ENCODE measurements at places on chromosomes 7 and 10.

- no peak for DNase-seq
These were observed 390.3 kb downstream of the KCNMA1 start for GRCh38 chr10:77247031-77247990.

GRCh38 chr7:94433224-94433623 lies 38.5 kb downstream of the COL1A2 start:
- no peak for DNase-seq

GRCh38 chr7:130091999-130092398 lies 21.7 kb downstream of the KLHDC10 start:
- DNase-seq, result no peak

GRCh38 chr10:49241385-49241784 lies 53.2 kb upstream of the TMEM273 start:
- no peak for DNase-seq

DNA sequence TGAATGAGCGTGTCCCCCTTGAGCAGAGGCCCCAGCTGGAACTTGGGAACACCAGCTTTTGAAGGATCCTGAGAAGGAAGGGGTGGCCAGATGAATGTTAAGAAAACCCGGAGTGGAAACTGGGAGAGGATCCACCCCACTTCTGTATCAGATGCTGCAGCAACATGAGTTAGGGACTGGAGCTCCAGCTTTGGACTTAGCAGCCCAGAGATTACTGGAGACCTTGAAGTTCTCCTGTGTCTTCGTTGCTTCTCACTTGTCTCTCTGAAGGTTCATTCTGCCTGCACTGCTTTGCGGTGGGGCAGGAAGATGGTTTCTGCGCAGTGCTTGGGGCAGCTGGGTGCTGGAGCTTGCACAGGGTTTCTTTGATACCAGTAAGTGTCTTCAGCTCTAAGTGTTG lies 9.3 kb downstream of the TMEM248 start:
- DNase-seq, result peak; percentile 79
